ENCODE measurements at places on chromosomes 5 and 9.

GRCh38 chr5:143755966-143756365, 56.0 kb upstream of the HMHB1 start:
- no peak for DNase-seq

DNA sequence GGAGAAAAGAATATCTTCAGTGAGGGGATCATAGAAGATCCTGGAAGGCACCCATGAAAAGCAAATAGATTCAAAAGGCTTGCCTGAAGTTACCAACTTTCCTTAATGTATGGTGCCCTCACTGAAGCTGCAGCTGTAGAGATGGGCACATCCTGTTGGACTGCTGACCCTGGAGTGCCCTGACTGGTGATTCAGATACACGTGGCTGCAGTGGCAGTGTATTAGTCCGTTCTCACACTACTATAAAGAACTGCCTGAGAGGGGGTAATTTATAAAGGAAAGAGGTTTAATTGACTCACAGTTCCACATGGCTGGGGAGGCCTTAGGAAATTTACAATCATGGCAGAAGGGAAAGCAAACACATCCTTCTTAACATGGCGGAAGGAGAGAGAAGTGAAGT, 80.3 kb downstream of the OSMR start:
- no peak for DNase-seq

DNA sequence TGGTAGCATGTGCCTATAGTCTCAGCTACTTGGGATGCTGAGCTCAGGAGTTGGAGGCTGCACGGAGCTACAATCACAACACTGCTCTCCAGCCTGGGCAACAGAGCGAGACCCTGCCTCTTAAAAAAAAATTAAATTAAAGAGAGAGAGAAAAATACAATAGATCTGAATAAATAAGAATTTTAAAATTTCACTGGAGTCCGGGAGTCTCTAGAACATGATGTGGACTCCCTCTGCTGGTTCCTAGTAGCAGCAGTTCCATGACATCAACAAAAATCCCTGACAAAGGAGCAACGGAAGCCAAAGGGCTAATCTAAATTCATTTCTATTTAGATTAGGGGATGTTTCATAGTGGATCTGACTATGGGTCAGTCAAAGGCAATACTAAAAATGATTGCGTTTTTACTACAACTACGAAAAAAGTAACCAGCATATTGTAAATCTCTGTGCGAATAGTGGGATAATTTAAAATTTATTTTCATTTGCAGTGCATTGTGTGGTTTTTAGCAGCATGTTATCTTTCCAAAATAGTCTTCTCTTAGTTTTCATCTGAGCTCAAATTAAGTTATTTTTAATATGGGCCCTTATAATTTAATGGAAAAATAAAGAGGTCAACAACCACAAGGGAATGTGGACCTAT, 6.7 kb downstream of the INIP start:
- DNase-seq, result peak; percentile 51

DNA sequence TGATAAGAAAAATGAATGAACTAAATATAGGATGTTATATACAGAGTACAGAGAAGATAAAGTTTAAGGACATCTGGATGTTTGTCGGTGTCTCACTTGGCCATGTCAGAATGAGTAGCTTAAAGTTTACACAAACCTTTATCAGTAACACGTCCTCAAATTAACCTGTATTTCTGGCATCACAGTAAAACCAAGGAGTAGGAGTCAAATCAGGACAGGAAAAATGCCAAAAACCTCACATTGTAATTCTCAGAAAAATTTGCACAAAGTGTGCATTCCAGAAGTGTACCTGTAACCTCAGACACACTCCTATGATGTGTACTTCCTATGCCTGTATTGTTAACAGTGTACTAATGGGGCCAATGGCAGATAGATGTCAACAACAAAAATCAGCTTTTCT, 139.3 kb downstream of the SMC2 start:
- DNase-seq, result no peak

DNA sequence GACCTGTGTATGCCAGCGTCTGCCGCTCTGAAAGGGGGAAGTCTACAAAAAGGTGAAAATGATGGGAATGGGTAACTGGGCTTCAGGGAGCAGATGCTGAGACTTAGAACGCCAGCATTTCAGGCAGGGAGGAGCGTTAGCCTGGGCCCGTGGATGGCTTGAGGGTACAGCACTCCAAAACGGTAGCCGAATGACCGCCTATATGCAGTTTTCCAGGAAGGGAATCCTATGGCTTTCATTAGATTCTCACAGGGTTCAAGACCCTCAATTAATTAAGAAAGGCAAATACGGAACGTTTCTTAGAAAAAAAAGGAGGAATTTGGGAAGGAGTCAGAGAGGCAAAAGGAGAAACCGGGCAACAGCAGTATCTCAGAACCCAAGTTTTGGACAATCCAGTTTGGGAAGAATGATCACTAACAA, 639 bp downstream of the AMACR start:
- DNase-seq, result peak; percentile 46

GRCh38 chr5:170722316-170722715, 61.2 kb upstream of the GABRP start:
- no peak for DNase-seq

DNA sequence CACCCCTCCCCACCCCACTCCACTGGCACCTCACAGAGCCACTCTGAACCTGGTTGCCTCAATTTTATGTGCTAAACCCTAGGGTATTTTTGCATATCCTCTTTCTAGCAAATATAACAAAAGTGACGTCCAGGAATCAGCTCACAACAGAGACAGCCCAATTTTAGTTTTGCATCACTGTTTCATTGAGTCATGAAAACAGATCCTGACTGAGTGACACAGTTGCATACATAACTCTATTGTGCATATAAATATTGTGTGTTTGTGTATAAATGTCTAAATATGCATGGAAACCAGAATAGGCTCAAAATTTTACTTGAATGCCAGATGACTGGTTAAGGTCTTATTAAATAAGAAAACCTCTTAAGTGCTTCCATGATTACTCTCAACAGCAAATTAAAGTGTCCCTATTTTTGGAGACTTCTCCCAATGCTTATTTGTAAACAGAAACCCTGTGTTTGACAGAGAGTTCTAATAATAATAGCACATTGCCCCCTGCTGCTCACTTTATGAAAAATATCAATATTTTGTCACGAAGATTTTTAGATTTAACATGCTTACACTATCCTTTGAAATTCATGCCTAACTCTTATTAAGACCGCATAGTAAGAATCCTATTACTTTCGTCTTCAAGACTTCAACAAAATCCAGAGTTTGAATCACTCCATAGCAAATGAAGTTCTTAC, 75.5 kb upstream of the PRRC1 start:
- DNase-seq, result no peak

DNA sequence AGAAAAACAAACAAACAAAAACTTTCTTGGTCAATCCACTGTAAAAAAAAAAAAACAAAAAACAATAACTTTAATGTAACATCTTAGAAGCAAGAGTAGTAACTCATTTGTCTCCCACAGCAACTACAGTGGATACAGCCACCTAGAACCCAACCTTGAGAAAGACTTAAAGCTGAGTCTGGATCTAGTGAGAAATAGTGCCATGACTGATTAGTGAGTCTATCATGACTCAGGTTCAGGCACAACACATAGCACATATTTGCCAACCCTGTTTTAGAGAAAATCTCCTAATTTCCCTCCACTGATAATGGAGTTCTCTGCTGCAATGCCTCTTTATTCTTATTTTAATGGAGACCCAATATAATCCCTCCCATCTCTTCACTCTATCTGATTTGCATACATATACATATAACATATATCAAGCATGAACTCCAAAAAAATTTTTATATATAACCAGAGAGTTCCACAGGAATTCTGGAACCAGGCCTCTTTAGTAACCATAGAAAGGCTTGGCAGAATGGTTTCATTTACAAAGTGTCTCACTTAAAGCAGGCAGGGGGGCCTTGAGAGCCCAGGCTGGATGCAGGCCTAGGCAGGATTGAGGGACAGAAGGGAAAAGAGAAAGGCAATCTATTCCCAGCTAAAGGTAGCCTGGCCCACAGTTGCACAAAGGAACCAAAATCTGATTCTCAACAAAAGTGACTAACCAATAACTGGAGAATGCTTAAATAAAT, 11.9 kb upstream of the NR4A3 start:
- DNase-seq, result no peak

- DNase-seq, result no peak
These were observed 650.1 kb downstream of the EFNA5 start for GRCh38 chr5:107020626-107021025.

DNA sequence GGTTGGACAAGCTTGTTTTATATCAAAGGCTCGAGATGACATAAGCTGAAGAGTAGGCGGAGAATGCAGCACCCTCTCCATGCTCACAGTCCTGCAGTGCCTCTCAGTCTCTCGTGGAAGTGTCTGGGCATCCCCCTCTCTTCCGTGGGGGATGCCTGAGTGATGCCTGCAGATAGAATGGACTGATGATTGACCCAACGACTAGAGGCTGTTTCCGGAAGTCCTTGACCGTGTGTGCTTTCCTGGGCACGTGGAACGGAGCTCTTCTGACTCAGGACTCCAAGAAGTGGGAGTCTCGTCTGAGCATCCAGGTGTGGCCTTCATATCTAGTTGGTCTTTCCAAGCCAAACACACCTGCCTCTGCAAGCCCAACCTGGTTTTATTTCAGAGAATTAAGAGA, 241.8 kb upstream of the IRX2 start:
- DNase-seq, result no peak

DNA sequence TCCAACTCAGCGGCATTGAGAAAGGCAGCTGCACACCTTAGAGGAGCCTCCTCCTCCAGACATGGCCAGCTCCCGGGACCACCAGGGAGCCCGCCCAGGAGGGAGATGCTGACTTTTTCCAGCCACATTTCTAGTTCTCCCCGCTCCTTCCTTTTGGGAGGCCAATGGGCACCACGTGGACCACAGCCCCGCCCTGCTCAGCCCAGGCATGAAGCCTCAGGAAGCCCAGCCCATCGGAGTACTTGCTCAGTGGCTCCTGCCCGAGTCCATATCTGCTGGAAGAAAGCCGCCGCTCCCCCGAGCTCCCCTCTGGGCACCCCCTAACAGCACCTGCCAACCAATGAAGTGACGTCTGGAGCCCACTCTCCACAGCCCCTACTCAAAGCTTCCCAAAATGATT, 52.4 kb downstream of the SMIM23 start:
- DNase-seq, result no peak

DNA sequence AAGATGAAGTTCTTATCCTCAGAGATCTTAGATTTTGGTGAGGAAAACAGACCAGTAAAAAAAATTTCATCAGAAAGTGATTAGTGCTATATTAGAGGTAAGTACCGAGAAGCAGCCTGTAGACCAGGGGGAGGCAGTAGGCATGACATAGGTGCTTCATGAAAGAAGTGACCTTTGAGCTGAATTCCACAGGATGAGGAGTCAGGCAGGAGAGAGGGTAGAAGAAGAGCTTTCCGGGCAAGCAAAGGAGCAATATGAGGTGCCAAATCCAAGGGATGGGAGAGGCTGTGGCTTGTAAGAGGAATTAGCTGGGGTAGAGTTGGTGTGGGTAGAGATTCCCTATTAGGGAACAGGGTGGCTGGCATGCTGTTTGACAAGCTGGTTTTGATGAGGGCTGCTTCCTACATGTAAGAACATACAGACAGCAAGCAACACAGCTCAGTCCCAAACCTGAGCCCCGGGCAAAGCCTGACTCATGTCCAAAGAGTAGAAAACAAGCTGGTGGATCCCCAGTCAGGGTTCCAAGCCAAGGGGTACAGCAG, 48.4 kb upstream of the PWWP2A start:
- no peak for DNase-seq

DNA sequence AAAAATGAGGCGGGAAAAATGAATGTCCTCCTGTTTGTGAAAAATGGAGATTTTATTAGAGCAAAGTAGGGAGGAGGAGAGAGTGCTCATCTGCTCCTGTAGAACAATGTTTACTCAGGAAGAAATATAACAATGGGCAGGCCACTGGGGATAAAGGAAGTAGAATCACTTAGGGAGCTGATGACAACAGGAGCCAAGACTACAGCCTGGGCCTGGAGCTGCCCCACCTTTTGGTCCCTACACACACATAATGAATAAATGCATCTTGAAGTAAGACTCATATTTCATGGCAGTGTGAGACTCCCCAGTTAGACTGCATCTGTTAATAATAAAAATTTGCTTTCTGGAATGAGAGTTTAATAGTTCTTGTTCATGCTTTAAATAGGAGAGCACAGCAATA, 1939.8 kb downstream of the EFNA5 start:
- DNase-seq, result no peak

GRCh38 chr5:31300501-31300900, 107.0 kb downstream of the CDH6 start:
- no peak for DNase-seq

- no peak for DNase-seq
These were observed 14.7 kb upstream of the SARDH start for GRCh38 chr9:133752739-133753446.

DNA sequence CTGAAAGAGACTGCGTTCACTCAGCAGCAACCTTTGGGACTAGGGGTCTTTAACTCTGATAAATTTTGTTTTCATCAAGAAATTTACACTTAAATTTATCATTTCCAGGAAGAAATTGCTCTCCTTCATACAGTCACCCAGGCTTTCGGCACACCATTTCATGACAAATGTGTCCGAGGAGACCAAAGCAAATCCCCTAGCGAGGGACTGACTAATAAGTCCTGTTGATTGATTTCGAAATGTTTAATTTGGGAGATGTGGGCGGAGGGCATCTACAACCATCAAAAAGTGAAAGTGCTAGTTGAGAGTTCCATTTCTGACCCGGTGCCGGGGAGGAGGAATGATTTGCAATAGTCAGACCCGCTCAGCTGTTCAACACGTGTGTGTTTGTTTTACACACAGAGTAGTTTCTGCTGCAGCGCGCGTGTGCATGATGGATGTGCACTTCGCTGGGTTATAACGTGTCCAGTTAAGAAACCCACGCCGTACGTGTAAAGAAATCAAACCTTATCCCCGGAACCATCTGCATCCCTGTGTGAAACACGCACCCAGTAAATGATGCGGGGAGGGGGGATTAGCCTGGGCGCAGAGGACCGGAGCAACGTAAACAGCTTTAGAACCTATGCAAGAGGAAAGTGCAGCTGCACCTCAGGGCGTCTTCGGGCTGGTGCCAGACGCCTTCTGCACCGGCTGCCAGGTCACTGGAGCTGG, 845 bp upstream of the NR4A3 start:
- peak; percentile 59 for DNase-seq

- DNase-seq, result no peak
These were observed 70.8 kb upstream of the VCAN start for GRCh38 chr5:83400701-83401100.

DNA sequence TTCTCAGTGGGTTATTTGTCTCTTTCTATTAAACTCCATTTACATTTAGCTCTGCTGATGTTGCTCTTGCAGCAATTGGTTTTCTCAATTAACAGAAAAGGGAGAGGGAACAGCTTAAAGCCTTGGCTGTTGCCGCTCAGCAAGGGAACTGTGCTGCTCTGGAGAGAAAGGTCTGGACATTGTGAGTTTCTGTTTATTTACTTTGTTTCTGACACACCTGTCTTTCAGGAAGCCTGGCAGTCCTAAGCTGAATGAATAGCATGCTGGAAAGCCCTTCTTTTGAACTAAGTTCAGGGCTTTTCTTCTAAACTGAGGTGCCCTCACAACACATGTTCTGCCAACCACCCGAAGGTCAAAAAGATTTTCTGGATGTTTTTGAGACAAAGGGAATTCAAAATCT, 491.9 kb downstream of the PDE4D start:
- no peak for DNase-seq

All from head of caudate nucleus (tissue), 42 donors.